ENCODE measurements at places on chromosomes 5 and 9. TPM values are rescaled to one million over a fixed set of nuclear protein-coding genes. Genes with fewer than 3 reads are reported as not detected.

BHMT2 gene
- total RNA-seq = 126 TPM

FAM200C gene
- 5.8 TPM for total RNA-seq

PCDHA9 gene
- total RNA-seq = 0.24 TPM

GGTA1 gene
- total RNA-seq = 5.8 TPM

CCDC192 gene
- not detected for total RNA-seq

CCDC69 gene
- 51.6 TPM for total RNA-seq

DNA sequence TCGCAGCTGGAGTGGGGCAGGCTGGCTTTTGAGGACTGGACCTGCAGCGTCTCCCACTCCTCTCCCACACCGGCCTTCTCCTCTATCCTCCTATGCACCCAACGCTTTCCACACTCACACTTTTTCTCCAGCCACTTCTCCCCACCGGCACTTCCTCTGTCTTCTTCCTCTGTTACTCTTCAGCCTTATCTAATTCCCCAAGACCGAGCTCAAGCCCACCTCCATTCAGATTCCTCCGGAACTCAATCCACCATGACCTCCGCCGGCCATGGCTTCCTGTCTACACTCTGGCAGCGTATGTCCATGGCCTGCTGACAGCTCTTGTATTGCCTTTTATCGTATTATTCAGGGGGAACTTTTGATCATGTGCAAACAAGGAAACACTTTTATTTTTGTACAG lies 545 bp upstream of the OR2V1 start:
- no peak for DNase-seq

- no peak for DNase-seq
Observed at GRCh38 chr9:745761-746380, 95.6 kb upstream of the DMRT1 start.

GRCh38 chr9:86809759-86810367 lies 137.4 kb downstream of the GAS1 start:
- DNase-seq = no peak

- DNase-seq = no peak
Observed at GRCh38 chr9:9286001-9286400, 1326.8 kb downstream of the PTPRD start.

GRCh38 chr5:66230551-66230950 lies 86.5 kb downstream of the SREK1 start:
- no peak for DNase-seq

DNA sequence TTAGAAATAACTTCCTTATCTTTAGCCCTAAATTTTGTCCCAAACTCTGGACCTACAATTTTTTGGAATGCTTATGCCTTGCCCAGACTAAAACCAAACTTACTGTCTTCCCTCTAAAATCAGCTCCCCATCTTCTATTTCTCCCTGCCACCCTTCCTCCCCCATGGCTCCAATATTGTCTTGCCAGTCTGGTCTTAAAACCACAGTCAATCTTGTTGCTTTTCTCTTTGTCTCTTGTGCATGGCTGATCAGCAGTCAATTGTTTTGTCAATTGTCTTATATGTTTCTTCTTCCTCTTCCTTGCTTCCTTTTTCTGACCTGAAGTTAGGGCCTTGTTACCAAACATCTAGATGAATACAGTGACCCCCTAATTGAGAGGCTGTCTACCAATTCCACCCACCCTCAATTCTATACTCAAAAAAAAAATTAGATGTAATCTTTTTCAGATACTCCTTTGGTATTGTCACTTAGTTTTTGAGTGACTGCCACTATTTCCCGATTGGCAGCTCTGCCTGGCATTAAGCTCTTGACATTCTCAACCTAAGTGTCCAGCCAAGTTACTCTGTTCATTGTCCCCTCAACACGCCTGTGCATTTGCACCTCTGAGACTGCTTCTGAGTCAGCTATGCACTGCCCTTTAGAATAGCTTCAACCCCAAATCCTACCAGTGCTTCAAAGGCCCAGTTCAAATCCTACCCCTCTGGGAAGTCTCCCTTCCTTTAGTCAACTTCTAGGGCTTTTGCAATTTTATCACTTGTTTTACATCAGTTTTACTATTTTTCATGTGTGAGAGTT lies 2.5 kb downstream of the PDCD1LG2 start:
- DNase-seq = no peak

DNA sequence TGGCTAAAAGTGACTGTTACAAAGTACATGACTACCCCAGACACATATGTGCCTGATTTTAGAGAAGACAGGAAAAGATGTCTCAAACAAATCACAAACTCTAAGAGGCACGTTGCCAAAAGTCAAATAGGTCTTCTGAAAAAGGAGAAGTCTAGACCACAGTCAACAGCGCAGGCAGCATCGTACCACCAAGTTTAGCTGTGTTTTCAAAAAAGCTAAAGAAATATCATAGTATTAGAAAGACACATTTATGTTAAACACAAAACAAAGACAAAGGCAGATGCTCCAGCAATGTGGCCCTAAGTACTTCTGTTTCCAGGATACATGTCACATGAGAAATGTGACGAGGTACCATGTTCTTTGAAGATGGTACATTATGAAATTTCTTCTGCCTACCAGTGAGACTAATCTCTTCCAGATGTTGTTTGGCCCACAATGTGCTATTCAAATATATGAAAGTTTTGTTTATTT lies 43.5 kb downstream of the LPAR1 start:
- DNase-seq = no peak

GRCh38 chr9:124010665-124011321 lies 775 bp upstream of the LHX2 start:
- no peak for DNase-seq

DNA sequence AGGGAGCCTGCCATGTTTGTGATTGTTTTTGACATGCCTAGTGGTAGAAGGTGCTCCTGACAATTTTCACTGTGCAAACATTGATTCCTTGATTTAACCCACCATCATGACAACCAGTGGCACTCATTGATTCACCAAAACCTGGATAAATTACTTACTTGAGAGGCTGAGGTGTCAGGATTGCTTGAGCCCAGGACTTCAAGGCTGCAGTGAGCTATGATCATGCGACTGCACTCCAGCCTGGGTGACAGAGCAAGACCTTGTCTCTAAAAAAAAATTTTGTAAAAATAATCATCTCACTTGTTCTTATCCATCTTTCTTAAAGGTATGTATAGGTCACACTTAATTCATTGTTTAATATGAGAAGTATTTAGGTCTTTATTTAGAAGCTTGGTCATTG lies 401.3 kb downstream of the ARRDC3 start:
- no peak for DNase-seq

GRCh38 chr9:78462611-78463010 lies 165.7 kb downstream of the PSAT1 start:
- no peak for DNase-seq

GRCh38 chr9:135962696-135963307 lies 1.6 kb upstream of the UBAC1 start:
- no peak for DNase-seq

DNA sequence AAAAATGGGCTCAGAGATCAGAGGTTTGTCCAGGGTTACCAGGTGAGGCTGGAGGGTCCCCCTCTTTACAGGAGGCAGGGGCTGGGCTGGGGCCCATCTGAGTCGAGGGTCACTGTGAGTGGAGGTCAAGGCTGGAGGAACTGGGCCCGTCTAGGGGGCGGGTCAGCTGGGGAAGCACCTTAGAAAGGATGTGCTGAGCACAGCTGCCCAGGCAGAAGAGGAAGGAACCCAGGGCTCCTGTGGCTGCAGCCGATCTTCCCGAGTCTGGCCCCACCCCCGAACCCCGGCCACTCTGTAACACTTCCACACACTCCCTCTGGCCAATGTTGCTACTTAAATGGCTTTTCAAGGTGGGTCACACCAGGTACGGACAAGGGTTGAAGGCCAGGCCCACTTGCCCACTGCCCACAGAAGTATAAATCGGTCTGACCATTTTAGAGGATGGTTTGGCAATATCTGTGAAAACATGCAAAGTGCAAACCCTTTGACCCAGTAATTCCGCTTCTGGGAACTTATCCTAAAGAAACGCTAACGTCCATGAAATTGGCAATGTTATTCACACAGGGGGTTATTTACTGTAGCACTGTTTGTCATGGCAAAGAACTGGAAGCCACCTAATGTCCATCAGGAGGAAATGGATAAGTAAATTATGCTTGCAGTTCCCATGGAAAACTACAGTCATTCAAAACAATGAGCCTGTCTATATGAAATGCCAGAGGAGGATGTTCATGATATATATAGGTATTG lies 30.5 kb upstream of the EEIG1 start:
- DNase-seq = peak; percentile 22

DNA sequence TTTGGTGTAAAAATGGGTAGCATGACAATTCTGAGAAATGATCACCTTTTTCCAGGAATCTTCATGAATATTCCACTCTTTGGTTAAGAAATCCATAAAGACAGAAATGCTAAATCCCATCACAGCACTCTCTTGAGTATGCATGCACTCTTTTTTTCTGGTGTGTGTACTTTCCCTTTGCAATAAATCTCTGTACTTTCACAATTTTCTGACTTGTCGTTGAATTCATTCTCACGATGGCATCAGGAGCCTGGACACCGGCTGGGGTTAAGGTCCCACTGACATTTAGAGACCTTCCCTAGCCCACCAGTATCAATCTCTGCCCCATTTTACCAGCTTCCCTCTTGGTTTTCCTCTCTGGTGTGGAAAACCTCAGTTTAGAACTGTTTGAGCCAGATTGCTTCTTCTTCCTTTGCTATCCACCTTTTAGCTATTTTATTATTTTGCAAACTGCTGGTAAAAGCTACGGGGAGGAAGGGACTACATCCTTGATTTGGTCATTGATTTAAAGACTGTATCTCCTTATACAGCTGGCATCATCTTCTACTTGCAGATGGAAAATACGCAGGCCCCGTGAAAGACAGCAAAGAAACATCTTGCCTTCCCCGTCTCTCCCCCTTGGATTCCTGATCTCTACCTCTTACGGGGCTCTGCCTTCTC lies 59.9 kb upstream of the ZFR start:
- DNase-seq = no peak

DNA sequence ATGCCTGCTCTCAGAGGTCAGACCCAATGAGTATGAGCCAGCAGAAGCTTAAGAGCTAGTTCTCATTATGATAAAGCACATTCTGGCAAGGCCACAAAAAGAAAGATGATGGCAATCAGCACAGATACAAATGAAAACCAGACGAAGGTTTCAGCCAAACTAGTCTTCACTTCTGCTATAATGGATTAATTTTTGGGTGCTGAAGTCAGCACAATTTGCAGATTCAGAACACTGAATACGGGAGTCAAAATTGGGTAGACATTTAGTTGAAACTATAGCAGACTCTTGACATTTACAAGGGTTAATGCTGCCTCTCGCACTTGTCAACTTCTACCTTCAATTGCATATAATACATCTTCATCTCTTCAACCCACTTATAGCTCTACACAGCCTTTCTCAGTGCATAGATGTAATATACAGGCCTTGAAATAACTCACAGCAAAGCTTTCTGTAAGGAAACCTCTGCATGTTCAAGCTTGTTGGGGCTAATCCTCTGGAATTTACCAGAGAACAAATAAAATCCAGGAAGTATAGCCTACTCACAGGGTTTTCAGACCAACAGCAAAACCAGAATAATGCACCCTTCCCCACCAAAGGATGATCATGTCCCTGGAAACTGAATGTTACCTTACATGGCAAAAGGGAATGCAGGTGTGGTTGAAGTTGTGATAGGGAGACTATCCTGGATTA lies 77.1 kb downstream of the BAAT start:
- no peak for DNase-seq

DNA sequence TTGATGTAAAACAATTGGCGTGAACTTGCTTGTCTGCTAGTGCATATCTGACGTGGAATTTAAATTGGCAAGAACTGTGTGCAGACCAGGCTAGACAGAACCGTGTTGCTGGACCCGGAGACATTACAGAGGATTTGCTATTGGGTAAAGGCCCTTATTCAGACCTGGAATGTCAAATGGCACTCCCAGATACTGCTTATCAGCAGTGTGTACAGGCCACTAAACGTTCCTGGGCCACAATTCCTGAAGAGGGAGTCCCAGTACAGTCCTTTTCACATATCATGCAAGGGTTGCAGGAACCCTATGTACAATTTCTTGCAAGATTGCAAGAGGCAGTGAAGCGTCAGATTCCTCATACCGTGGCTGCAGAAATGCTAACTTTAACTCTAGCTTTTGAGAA lies 13.5 kb upstream of the MCCC2 start:
- DNase-seq = peak; percentile 46

DNA sequence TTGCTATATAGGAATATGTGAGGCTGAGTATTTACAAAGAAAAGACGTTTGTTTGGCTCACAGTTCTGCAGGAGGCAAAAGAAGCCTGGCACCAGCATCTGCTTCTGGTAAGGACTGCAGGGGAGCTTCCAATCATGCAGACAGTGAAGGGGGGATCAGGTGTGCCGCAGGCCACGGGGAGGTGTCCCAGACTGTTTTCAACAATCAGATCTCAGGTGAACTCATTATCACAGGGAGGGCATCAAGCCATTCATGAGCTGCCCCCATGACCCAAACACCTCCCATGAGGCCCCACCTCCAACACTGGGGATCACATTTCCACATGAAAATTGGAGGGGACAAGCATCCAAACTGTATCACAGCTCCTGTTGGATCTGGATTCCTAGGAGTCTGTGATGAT lies 30.4 kb upstream of the TRIM14 start:
- no peak for DNase-seq
